ENCODE measurements at places on chromosomes 5 and 9.

DNA sequence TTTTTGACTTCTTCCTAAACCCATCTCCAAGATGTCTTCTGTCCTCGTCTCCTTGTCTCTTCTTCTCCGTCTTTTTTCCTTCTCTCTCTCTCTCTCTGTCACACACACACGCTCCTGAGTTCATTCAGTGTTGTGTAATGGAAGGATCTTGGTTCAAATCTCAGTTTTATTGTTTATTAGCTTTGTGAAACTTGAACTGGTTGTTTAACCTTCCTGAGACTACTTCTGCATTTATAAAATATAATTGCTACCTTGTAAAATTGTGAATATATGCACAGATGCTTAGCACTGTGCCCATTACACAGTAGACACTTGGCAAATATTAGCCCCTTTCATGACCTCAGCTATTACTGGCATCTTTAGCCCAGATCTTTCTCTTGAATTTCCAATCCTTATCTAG, 2.4 kb upstream of the NADK2 start:
- H3K36me3 ChIP-seq: peaks cover 3% of the 10 kb centered on the region
- peaks cover 30% of the 10 kb centered on the region for H3K4me1 ChIP-seq

DNA sequence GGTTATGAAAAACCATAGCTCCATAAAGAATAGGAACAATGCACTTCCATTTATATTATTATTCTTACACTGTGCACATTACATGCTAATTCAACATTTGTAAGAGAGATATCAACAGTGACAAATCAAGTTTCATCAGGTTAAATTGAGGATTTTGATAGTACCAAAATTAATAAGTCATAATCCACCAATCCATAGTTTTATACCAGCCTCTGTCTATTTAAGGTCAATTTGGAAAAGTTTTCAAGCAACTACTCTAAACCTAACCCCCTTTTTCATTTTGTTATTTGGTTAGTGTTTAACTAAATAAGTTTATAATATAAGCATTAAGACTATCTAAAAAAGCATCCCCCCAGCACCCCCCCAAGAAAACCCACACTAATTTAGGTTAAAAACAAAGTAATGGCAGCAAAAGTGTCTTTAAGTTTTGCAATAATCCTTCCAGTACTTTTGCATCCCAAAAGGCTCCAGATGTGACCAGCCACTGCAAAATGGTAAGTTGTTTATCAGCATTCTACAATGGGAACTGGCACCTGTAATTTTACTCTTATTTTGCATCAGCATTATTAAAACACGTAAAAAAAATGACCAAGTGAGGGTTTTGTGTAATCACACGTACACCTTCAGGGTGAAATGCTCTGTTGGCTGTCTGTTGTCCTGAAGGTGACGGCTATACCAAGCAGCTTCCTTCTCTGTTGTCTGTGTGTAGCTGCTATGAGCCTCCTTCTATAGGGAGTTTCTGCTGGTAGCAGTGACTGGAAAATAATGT, 36.8 kb upstream of the SSBP2 start:
- H3K4me3 ChIP-seq: no peak overlapping the region
- no peaks in the 10 kb centered on the region for H3K27me3 ChIP-seq
- no peak overlapping the region for H3K27ac ChIP-seq
- H3K4me1 ChIP-seq: peaks cover 7% of the 10 kb centered on the region

- no peak overlapping the region for H3K4me3 ChIP-seq
- no peak for DNase-seq
- H3K27me3 ChIP-seq: peaks cover 21% of the 10 kb centered on the region
- H3K4me1 ChIP-seq: peaks cover 28% of the 10 kb centered on the region
These were observed 46.2 kb downstream of the LIX1 start for GRCh38 chr5:97096191-97096590.

GRCh38 chr5:6383376-6383775, 5.0 kb upstream of the MED10 start:
- H3K4me1 ChIP-seq: peaks cover 10% of the 10 kb centered on the region
- no peak overlapping the region for H3K4me3 ChIP-seq
- no peak overlapping the region for H3K27ac ChIP-seq
- H3K27me3 ChIP-seq: peaks cover 20% of the 10 kb centered on the region

- H3K27me3 ChIP-seq: no peaks in the 10 kb centered on the region
- peak overlapping the region; percentile 95 for H3K27ac ChIP-seq
- peak overlapping the region; percentile 76 for H3K4me3 ChIP-seq
- H3K36me3 ChIP-seq: peaks cover 47% of the 10 kb centered on the region
- H3K4me1 ChIP-seq: peaks cover 67% of the 10 kb centered on the region
- no peak for DNase-seq
These were observed 48.1 kb downstream of the FNBP1 start for GRCh38 chr9:129994882-129995281.

Measured in activated T-helper 1 cell treated with anti-CD3 and anti-CD28 coated beads, Interleukin-12 subunit alpha, Interleukin-12 subunit beta, Interleukin-2, Interleukin-4 antibody, amounts not matched to agents 30 ng/mL and 10 ng/mL and 1 ng/mL, durations not matched to agents 14 hours and 24 hours and 36 hours (primary cell).